C1 segment of cervical spinal cord (tissue), 14 donors: ENCODE measurements at places on chromosomes 6 and 20.

GRCh38 chr20:54058420-54059139, 11.8 kb downstream of the BCAS1 start:
- DNase-seq: no peak

DNA sequence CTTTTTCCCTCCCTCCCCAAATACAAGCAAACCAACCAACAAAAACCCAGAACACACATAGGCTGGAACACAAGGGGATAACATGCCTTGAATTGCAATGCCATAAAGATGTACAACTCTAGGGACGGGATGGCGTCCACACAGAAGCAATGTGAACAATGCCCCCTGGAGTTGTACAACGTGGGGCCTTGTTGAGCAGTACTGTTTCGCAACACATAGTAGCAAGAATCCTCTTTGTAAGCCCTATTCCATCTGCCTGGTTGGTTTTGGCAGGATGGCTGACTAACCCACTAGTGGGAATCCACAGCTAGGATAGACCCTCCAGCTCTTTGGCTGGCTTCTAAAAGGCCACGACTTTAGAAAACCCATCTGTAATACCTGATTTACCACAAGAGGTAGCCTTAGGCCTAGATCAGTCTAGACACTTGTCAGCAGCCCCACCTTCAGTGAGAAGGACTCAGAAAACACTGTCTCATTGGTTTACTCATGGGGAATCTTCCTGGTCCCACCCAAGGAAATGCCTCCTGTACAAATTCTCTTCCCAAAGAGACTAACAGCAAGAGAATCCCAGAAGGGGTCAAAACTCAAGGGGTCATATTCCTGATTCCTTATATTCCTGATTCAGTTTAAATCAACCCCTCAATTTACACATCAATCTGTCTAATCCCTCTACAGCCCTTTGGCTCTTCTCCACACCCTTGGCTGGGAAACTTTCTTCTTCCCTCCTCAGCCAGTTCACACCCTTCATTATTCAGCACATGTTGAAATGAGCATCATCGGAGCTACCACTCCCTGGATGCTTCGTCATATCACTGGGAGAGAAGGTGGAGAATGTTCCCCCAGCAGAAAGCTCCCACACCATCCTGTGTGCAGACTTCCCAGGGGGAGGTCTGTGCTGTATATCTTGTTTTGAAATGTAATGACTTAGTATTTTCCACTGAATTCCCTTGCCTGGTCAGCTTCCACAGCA, 622.4 kb upstream of the FLRT3 start:
- no peak for DNase-seq

DNA sequence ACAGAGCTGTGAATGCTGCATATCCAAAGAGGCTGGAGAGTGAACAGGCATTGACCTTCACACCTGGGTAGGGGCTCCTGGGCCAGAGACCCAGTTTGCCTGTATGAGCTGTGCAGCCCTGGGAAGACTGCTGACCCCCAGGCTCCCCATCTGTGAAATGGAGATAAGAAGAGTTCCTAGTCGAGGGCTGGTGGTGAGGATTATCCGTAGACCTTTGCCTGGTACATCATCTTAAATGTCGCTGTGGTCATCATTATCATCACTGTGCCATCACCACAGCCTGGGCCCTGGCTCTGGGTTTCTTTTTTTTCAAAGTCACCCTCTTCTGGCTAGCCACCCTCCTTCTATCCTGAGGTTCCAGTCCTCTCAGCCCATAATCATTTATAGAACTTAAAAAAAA, 12.0 kb downstream of the AGPAT4 start:
- no peak for DNase-seq

GRCh38 chr6:103215847-103216246, 1643.9 kb downstream of the HACE1 start:
- no peak for DNase-seq

- no peak for DNase-seq
Measured at GRCh38 chr6:36050305-36050704, 22.7 kb downstream of the MAPK14 start.
